Right atrium auricular region (tissue), 2 donors: ENCODE measurements at places on chromosomes 12 and 14. TPM values are rescaled to one million over a fixed set of nuclear protein-coding genes. Genes with fewer than 3 reads are reported as not detected.

WNT5B gene
- 3.0 TPM for total RNA-seq

GLT8D2 gene
- total RNA-seq = 5.6 TPM

ACVRL1 gene
- 57.5 TPM for total RNA-seq

GRCh38 chr12:32918890-32919801 lies 22.6 kb upstream of the PKP2 start:
- DNase-seq = no peak

GRCh38 chr14:53249059-53249458 lies 95.9 kb upstream of the DDHD1 start:
- no peak for DNase-seq

- DNase-seq = no peak
Measured at GRCh38 chr14:26400373-26400772, 197.5 kb downstream of the NOVA1 start.

- no peak for DNase-seq
Measured at GRCh38 chr12:72135021-72135301, 137.2 kb upstream of the TRHDE start.

- DNase-seq = no peak
Measured at GRCh38 chr14:65926504-65926903, 514.0 kb downstream of the FUT8 start.

DNA sequence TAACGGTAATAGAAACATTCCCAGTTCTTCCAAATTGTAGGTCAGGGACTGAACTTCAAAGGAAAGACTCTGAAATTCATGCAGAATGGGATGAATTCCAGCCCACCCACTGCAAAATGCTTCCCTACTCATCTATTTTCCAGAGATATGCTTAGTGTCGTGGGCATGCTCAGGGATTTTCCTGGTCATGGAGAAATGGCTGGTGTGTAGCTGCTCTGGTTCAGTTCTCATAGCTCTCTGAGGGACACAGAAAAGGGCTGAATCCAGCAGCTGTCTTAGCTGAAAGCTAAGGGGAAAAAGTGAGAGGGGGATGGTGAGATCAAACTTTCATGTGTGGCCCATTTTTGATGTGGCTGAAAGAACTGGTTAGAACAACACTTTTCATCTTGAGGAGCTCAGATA lies 72.9 kb upstream of the KRAS start:
- no peak for DNase-seq

- no peak for DNase-seq
Measured at GRCh38 chr12:43284486-43285158, 267.4 kb downstream of the ADAMTS20 start.
